Common myeloid progenitor, CD34-positive (primary cell): ENCODE measurements at places on chromosomes 1 and 21.
A peak's percentile ranks its signal among the peaks of the same experiment; 100 is the strongest.

GRCh38 chr1:31487143-31487542 is 74.1 kb downstream of the SERINC2 start:
- no peak overlapping the region for H3K4me3 ChIP-seq
- no peak overlapping the region for H3K27ac ChIP-seq
- H3K27me3 ChIP-seq: no peaks in the 10 kb centered on the region
- H3K4me1 ChIP-seq: peaks cover 22% of the 10 kb centered on the region

DNA sequence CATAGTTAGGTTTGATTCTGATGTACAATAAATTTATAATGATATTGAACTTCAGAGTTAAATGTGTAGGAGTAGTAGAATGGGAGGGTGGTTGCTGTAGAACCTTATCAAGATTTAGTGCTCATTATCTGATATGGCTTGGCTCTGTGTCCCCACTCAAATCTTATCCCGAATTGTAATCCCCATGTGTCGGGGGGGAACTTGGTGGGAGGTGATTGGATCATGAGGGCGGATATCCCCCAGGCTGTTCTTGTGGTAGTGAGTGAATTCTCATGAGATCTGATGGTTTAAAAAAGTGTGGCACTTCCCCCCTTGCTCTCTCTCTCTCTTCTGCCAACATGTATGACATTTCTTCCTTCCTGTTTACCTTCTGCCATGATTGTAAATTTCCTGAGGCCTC is 265.5 kb downstream of the GRIK1 start:
- H3K4me1 ChIP-seq: no peaks in the 10 kb centered on the region
- no peaks in the 10 kb centered on the region for H3K36me3 ChIP-seq
- H3K4me3 ChIP-seq: no peak overlapping the region
- H3K27ac ChIP-seq: no peak overlapping the region

- H3K4me1 ChIP-seq: no peaks in the 10 kb centered on the region
- no peak for DNase-seq
- no peak overlapping the region for H3K4me3 ChIP-seq
- H3K27ac ChIP-seq: no peak overlapping the region
- no peaks in the 10 kb centered on the region for H3K27me3 ChIP-seq
Measured at GRCh38 chr1:215844266-215844665, 277.2 kb downstream of the KCTD3 start.

DNA sequence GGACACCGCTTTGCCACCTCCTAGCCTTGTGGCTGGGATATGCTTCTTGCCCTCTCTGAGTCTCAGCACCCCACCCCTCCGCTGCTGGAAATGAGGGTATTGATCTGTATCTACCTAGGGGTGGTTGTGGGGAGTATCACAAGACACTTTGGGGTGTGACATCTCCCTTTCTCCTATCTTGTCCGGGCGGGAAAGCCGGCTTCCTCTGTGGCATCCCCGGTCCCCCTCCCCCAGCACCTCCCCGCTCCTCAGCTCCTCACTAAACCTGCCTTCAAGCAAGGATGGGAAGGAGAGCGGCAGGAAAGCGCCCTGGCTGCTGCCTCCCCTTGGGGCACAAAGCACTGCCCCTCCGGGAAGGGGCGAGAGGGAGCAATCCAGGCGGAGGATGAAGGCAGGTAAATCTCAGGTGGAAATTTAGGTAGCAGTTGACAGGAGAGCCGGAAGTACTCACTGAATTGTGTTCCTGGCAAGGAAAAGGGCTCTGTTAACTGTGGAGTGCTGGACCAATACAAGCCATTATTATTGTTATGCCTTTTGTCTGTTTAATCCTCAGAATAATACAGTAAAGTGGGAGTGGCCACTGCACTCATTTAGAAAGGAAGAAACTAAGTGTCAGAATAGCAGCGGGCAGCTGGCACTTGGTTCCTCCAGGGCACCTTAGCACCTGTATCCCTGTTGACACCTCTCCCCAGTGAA is 49.0 kb upstream of the LRP8 start:
- no peak for DNase-seq
- no peaks in the 10 kb centered on the region for H3K4me1 ChIP-seq
- no peak overlapping the region for H3K4me3 ChIP-seq

DNA sequence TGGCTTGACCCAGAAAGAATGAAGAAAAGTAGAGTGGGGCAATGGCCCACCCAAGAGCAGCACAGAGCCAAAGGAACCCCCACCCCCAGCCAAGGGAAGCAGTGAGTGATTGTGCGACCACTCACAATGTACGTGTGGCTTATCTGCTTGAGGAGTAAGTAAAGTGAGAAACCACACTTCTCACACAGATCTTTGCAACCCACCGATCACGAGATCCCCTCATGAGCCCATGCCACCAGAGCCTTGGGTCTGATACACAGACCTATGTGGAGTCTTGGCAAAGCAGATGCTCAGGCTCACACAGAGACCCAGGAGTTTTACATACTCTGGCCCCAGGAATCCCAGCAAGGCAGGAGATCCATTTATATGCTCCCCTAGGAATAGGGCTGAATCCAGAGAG is 14.0 kb upstream of the SLC9C2 start:
- DNase-seq: no peak
- no peak overlapping the region for H3K27ac ChIP-seq
- no peak overlapping the region for H3K4me3 ChIP-seq

- H3K27ac ChIP-seq: no peak overlapping the region
- no peak overlapping the region for H3K4me3 ChIP-seq
- DNase-seq: no peak
- no peaks in the 10 kb centered on the region for H3K4me1 ChIP-seq
- no peaks in the 10 kb centered on the region for H3K27me3 ChIP-seq
Measured at GRCh38 chr1:245353411-245353810, 198.6 kb downstream of the KIF26B start.

DNA sequence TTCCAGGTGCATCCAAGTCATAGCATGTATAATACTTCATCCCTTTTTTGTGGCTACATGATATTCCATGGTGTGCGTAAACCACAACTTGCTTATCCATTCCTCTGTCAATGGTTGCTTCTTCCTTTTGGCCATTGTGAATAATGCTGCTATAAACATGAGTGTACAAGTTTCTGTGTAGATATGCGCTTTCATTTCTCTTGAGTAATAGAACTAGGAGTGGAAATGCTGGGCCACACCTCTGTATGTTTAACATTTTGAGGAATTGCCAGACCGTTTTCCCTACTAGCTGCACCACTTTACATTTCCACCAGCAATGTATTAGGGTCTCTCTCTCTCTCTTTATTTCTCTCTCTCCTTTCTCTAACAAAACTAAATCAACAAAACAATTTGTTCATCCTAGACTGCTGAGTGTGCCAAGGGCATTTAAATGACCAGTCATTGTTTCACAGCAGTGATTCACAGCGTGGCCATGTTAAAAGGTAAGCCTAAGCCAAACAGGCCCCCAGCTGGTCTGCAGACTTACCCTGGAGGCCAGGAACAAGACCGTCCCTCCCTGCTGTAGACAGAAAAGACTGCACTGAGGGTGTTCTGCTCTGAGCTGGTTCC is 53.2 kb upstream of the LYST start:
- no peaks in the 10 kb centered on the region for H3K36me3 ChIP-seq
- H3K4me1 ChIP-seq: peaks cover 5% of the 10 kb centered on the region
- H3K27me3 ChIP-seq: no peaks in the 10 kb centered on the region
- no peak overlapping the region for H3K4me3 ChIP-seq

DNA sequence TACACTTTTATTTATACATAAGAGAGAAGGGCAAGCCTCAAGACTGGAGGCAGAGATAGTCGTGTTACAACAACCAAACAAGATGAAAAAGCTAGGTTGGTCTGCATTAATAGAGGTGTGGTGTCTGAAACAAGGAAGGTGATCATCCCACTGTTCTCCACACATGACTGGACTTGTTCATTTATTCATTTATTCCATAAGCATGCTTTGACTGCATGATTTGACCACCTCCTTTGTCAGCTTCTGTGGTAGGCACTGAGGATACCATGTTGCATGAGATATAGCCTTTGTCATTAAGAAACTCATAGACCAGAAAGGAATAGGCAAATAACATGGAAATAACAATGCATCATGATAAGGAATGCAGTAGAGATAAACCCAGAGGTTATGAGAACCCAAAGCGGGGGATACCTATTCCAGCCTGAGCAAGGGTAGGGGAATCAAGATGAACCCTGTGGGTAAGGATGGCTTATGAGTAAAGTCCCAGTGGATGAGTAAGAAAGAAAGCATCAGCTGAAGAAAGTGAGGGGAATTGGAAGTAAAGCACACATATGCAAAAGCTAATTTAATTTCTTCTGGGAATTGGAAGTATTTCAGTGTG is 173.7 kb upstream of the FGGY start:
- H3K27me3 ChIP-seq: no peaks in the 10 kb centered on the region
- no peaks in the 10 kb centered on the region for H3K4me1 ChIP-seq
- no peak for DNase-seq
- H3K4me3 ChIP-seq: no peak overlapping the region

- H3K4me1 ChIP-seq: peaks cover 10% of the 10 kb centered on the region
- peaks cover 39% of the 10 kb centered on the region for H3K36me3 ChIP-seq
- no peak overlapping the region for H3K4me3 ChIP-seq
- no peaks in the 10 kb centered on the region for H3K27me3 ChIP-seq
Measured at GRCh38 chr21:29029524-29029923, 5.1 kb downstream of the USP16 start.

DNA sequence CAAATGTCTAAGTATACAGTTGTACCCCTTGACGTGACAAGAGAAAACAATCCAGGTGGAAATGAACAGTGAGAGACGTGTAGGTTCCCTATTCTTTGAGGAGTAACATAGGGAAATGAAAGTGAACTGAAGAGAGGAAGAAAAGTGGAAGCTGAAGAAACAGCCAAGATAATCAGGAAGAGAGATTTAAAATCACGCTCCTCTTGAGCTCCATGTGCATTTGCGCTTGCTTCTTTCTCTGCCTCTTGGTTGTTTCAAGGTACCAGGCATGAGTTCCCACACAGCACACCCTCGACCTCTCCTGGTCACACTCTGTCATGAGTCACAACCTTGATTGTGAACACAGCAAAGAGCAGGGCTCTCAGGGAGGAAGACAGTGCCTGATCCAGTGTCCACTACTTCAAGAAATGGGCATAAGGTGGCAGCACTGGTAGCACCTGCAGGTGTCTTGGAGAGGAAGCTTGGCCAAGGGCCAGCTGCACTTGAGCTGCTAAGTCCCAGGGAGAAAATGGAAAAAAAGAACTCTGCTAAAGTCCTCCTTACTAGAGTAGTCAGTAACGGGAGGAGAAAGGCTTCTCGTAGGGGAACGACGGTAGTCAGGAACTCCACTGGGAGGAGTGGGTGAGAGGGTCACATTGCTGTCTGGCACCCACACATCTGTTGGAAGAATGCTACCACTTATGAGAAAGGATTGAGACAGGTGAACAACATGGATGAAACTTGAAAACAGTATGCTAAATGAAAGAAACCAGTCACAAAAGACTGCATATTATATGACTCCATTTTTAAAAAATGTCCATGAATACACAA is 18.3 kb upstream of the ARID1A start:
- H3K4me1 ChIP-seq: peaks cover 19% of the 10 kb centered on the region
- DNase-seq: peak; percentile 84
- no peaks in the 10 kb centered on the region for H3K36me3 ChIP-seq
- H3K4me3 ChIP-seq: peak overlapping the region; percentile 35
- no peaks in the 10 kb centered on the region for H3K27me3 ChIP-seq

DNA sequence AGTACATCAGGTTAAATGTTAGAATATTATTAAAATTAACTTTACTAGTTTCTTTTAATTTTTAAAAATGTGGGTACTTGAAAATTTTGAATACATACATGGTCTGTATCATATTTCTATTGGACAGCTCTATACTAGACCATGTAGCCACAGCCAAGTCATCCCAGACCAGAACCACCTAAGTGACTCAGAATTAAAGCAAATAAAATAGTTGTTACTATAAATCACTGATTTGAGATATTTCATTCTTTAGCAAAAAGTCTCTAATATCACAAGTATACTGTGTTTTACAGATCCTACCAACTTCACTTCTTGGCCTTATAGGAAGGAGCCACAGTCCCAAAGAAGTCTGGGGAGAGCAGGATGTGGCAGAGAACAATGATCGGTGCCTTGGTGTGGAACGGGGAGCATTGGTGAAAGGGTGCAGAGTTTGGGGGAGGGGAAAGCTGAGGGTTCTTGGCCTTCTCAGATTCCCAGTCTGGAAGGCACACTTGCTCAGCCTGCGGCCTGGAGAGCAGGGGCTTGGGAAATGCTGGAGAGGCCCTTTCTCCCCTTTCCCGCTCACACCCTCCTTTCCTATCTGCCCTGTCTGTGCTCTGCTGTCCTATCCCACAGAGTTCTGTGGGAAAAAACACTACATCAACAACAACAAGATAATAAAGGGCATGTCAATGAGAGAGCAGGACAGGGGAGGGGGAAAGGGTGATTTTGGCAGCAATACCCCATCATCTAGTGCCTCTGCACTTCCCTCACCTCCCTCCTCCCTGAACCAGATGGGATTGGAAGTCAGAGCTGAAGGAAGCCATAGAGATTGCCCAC is 122.1 kb downstream of the NGF start:
- H3K36me3 ChIP-seq: no peaks in the 10 kb centered on the region
- no peak overlapping the region for H3K4me3 ChIP-seq
- DNase-seq: no peak
- no peak overlapping the region for H3K27ac ChIP-seq

DNA sequence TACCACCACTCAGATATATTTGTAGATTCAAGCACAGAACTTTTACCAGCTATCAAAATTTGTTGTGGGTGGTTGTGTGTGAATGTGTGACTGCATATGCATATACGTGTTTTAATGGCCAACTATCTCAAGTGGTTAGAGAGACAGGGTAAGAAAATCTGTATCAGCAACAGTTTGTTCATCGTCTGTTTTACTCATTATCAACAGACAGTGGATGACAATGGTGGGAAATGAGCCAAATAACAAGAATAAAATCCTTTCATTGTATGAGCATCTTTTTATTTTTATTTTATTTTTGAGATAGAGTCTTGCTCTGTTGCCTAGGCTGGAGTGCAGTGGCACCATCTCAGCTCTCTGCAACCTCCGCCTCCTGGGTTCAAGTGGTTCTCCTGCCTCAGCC is 22.7 kb upstream of the DYNLT5 start:
- no peak for DNase-seq
- no peak overlapping the region for H3K4me3 ChIP-seq

GRCh38 chr1:164772635-164773034 is 213.7 kb downstream of the PBX1 start:
- DNase-seq: peak; percentile 80
- H3K27me3 ChIP-seq: no peaks in the 10 kb centered on the region

- H3K36me3 ChIP-seq: peaks cover 11% of the 10 kb centered on the region
- H3K27me3 ChIP-seq: no peaks in the 10 kb centered on the region
- no peaks in the 10 kb centered on the region for H3K4me1 ChIP-seq
- H3K27ac ChIP-seq: no peak overlapping the region
- DNase-seq: no peak
- no peak overlapping the region for H3K4me3 ChIP-seq
Measured at GRCh38 chr1:62572476-62572875, 24.8 kb upstream of the ANGPTL3 start.

GRCh38 chr21:43210454-43211071 is 41.8 kb downstream of the CRYAA start:
- no peaks in the 10 kb centered on the region for H3K27me3 ChIP-seq
- H3K27ac ChIP-seq: no peak overlapping the region
- no peaks in the 10 kb centered on the region for H3K4me1 ChIP-seq
- DNase-seq: no peak
- no peak overlapping the region for H3K4me3 ChIP-seq

DNA sequence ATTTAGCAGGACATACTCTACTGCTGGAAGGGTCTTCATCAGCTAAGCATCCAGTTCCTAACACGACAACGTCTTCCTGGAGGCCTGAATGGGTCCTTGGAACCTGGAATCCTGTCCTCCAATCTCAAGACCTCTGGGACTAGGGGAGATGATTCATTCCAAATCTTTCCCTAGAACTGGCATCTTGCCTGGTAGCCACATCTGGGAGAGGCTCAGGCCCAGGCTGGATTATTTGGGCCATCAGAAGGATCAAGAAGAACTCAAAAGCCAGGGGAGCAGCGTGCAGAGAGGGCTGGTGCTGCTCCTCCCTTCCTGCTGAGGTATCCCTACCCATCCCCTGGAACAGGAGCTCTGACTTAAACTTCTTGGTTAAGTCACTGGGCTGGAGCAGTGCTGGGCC is 2.8 kb upstream of the PHLDA3 start:
- H3K4me3 ChIP-seq: no peak overlapping the region
- no peak overlapping the region for H3K27ac ChIP-seq
- no peaks in the 10 kb centered on the region for H3K27me3 ChIP-seq
- no peaks in the 10 kb centered on the region for H3K4me1 ChIP-seq
